ENCODE measurements at places on chromosomes 7 and 10.
A peak's percentile ranks its signal among the peaks of the same experiment; 100 is the strongest.

GRCh38 chr7:47553309-47553708, 28.6 kb downstream of the TNS3 start:
- no peak for DNase-seq

DNA sequence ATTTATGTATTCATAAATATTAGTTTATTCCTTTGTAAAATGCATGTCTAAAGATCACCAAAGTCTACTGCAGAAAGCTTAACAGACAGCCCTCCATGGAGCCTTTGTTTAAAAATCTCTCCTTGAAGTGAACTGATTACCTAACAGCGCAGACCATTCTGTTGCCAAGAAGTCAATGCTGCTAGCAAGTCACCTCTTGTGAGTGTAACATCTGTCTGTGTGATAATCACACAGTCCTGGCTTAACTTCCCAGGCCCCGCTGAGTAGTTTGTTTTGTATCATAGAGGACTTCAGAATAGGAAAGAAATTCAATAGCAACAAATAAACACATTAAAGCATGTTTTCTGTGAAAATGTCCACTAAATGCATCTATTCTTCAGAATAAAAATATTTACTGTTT, 435.3 kb upstream of the IGFBP3 start:
- DNase-seq: no peak

DNA sequence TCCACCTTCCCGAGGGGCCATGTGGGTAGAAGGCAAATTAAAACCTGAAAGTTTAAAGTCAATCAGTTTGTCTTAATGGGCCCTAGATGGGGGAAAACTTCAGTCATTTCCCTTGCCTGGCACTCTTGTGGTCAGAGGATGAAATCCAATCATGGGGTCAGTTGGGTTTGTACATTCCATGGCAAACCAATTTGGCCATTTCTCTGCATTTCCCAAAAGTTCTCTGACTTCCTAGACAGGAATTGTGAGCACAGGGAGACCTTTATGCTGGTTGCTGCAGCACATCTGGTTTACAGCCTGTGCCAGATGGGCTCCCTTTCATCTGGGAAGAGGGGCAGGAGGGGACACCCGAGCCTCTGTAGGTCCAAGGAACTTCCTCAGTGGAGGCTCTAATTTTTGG, 113.0 kb downstream of the CYP26A1 start:
- no peak for DNase-seq

DNA sequence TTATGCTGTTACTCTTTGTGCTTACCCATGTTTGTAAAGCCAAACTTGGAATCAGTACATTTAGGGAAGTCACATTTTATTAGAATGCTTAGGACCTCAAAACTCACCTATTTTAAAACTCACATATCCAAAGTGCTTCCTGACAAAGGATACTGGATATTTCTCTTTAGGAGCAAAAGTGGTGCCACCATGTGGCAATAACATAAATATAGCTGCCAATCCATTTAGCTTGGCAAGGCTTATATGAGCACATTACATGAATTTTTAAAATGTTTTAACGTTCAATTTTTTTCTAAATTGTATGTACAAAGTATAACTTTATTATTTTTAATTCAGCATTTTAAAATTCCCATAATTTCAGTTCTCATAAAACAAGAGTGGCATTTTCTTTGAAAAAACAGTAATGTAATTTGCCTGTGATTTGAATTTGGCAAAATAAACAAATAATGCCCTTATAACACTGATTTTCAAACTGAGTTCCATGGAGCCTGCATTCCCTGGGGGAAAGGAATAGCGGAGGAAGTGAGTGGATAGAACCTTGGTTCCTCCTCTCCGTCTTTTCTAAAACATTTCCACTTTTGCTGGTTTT, 75.4 kb downstream of the HDAC9 start:
- peak; percentile 83 for DNase-seq

DNA sequence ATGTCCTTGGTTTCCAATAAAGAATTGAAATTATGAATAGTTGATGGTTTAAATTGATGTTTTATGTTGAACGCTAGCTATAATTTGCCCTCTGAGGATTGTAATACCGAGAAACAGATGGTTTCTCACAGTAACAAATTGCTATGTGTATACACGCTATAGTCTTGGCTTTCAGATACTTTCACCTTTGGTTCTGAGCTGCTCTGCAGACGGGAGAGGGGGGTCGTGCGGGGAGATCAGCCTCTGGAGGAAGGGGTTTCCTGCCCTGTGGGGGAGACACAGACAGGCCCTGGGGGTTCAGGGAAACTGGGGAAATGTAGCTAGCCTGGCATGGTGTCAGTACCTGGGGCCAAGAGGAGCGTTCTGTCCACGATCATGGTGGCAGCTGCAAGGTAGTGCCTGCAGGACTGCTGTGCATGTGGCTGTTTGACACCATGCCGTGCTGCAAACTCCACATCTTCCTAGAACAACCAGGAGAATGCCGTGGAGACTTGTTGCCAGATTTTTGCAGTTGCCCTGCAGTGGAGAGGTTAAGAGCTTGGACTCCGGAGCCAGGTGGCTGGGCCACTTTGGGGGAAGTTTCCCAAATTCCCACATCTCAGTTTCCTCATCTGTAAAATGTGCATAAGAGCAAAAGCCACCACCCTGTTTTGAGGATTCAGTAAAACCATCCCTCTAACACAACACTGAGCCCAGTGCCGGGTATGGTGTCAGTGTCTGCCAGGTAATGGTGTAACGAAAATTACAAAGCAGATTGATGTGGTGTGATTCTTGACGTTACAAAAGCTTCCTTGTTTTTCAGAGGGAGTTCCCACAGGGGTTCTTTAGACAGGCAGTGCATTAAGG, 167.9 kb downstream of the CUX1 start:
- DNase-seq: peak; percentile 17

- DNase-seq: no peak
These were observed 8.2 kb downstream of the TM9SF3 start for GRCh38 chr10:96578633-96579032.

GRCh38 chr7:48295296-48295971, 124.2 kb downstream of the ABCA13 start:
- no peak for DNase-seq

GRCh38 chr7:106997487-106998271, 46.8 kb upstream of the PRKAR2B start:
- DNase-seq: no peak

- no peak for DNase-seq
These were observed 160.8 kb upstream of the KCTD7 start for GRCh38 chr7:66467887-66468286.

DNA sequence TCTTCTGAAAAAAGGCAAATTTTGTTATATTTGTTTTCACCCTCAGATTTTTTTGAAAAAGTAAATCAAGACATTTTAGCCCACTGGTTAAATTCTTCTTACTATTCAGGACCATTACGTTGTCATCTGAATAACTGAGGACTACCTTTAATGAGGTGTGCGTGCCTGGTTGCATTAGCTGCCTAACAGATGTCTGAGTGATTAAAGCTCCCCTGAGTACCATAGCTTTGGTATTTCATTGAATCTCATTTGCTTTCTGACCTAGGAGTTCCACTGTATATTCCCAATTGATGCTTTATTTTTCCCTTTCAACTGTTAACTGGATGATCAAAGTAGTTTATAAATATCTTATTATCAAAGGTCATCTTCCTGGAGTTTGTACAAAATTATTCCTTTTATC, 410.0 kb upstream of the SEMA3D start:
- DNase-seq: no peak

GRCh38 chr7:52779004-52779403, 256.4 kb upstream of the POM121L12 start:
- DNase-seq: no peak

GRCh38 chr7:157234271-157234670, 95.5 kb downstream of the UBE3C start:
- DNase-seq: no peak

- DNase-seq: no peak
These were observed 66.6 kb downstream of the GLCCI1 start for GRCh38 chr7:8035192-8035591.

DNA sequence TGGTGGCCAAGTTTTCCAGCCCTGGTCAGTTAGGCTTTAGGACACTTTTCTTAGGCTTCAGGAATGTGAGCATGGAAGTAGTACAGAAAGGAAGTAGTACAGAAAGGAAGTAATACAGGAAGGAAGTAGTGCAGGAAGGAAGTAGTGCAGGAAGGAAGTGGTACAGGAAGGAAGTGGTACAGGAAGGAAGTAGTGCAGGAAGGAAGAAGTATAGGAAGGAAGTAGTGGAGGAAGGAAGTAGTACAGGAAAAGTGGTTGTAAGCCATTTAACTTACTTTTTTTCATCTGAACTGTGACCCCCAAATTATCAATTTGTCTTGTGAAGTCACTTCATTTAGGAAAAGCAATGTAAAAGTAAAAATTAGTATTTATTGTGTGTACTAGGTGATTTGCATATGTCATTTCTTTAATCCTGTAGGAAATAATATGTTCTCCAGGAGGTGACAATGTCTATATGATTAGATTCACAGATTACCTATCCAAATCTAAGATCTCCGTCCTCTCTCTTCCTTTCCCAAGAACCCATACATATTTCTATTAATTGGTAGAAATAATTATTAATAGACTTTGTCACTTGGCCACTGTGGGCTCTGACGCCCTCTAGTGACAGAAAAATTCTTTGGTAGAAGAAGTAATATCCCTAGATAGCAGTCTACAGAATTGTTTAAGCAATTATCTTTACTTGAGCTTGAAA, 3.9 kb upstream of the FAS start:
- peak; percentile 57 for DNase-seq

GRCh38 chr10:133555521-133555920, 9.9 kb downstream of the SYCE1 start:
- DNase-seq: no peak

DNA sequence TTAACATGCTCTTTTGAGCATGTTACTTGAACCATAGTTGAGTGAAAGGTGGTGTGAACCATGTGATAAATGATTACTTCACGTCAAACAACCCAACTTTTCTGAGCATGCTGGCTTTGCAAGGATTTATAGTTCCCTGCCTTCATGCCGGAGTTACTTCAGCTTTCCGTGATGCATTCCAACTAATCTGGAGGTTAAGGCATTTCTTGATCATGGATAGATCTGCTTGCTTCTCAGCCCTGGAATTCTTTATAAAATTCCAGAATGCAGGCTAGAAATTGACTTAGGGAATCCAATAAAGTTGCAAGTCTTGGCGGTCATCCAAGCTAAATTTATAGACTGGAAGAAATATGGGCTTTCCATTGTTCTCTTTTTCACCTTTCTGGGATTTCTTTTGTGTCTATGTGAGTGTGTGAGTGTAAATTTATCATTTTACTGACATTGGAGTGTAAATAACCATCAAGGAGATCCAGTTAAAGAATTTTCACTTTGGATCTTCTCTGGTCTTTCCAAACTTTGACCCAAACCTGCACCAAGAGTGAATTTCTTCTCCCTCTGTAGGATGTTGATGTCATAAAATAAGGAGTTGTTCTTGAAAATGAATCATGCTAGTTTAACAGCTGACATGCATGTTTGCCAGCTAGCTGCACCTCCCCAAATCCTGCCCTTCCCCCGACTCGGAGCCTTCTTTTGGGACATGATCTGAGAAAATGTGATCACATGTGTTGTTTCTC, 289.0 kb downstream of the TWIST1 start:
- DNase-seq: no peak

DNA sequence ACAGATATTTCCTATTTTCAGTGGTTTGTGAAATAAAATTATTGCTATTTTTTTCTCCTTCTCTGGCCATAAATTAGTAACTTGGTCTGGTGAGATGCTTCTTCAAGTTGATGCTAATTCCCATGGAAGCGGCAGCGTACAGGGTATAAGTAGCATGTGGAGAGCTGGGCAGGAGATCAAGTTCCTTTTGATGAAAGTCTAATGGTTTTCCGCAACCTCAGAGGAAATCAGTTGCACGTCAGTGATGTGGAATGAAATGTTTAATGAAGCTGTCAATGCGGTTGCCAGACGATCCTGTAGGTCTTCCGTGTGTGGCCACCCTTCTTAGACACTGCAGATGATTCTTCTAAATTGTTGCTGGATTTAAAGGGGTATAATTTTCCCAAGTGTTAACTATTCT, 236.4 kb upstream of the GRM3 start:
- DNase-seq: no peak

Data from SK-MEL-5 (cell line).